ENCODE measurements at places on chromosomes 4 and X.

- no peak for DNase-seq
Measured at GRCh38 chr4:184306949-184307348, 89.3 kb upstream of the ENPP6 start.

- no peak for DNase-seq
Measured at GRCh38 chr4:82801910-82802521, 3.4 kb upstream of the SCD5 start.

DNA sequence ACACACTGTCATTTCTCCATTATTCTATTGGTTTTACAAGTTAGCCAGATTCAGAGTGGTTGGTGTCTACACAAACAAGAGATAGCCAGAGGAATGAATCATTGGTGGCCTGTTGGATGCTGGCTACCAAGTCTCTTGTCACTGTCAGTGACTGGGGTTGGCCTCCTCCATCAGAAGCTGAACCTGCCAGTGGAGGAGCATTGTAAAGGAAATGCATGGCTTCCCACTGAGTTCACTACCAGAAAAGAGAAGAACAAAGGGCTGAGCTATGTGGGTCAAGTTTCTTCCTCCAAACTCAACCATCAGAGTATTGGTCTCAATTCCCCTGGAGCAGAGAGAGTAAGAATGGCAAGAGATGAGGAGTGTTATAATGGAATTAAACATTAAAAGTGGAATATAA is 26.5 kb upstream of the ANKRD50 start:
- DNase-seq: no peak

DNA sequence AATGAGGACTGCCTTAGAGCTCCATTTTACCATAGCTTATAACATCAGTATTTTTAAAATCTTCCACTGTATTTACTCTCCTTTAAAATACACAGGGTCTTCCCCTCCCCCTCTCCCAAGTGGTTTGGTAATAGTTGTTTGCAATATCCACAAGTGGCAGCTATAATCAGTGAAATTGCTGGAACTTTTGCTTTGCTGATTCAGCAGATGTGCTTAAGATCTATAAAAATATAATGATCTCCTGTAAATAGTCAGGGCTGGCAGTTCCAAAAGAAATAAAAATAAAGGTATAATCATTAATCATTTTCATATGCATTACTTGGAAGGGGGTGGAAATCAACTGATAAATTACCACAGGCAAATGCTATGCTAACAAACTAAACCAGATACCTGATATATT is 345.2 kb downstream of the KLHL13 start:
- no peak for DNase-seq

- no peak for DNase-seq
Measured at GRCh38 chrX:51825436-51825835, 68.0 kb upstream of the MAGED1 start.

GRCh38 chr4:178823673-178824295 is 1381.5 kb upstream of the AGA start:
- DNase-seq: no peak

DNA sequence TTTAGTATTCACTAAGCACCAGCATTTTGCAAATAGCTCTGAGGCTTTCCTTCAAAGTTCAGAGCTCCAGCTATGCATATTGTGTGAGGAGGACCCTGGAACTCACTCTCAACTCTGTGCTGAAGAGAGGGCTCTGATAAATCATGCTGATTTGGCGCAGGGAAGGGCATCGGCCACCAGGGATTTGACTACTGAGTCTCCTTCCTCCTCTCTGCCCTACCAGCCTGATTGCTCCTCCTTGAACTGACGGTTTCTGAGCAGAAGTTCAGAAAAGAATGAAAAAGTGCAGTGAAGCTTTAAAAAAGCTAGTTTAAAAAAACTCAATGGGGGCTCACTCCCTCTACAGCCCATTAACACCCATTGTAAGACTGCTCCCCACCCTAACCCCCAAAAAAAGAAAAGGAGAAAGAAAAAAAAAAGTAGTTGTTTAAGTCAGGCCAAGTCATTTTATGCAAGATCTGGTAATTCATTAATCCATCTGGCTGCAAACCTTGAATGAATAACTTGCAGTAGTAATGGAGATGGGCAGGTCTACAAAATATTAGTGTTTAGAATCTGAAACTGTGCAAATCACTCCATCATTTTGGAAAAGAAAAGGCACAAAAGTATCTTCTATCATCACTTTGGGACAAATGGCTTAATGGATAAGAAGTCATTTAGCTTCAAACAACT is 13.3 kb downstream of the PPARGC1A start:
- no peak for DNase-seq

DNA sequence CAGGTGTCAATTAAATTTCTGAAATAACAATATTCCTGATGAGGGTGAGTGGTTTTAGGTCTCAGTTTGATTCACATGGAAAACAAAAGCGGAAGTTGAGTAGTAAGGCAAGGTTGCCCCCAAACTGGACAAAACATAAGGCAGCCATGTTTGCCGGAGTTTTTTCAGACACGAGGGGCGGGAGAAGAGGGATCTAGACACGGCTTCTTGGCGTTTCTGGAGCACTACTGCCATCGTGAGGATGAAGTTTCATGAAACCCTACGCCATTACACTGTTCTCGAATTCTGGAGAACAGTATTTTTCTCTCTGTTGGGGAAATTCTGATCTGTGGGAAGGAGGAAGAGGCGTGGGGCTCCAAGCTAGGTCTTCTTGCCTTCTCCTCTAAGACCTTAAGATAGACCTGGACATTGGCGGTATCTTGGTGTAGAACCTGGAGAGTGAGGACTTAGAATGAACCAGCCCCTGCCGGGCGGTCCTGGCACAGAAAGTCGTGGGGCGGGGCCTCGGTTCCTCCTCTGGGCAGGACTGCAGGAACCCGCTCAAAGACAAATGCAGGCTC is 160.3 kb downstream of the OR13H1 start:
- no peak for DNase-seq

- DNase-seq: no peak
Measured at GRCh38 chrX:1899841-1900240, 285.0 kb downstream of the ASMT start.

GRCh38 chrX:64976673-64977040 is 407 bp upstream of the ZC4H2 start:
- no peak for DNase-seq

GRCh38 chrX:18410038-18410437 is 15.4 kb upstream of the CDKL5 start:
- no peak for DNase-seq

- no peak for DNase-seq
Measured at GRCh38 chr4:178672512-178672911, 1230.3 kb upstream of the AGA start.

GRCh38 chrX:136708348-136708747 is 60.4 kb downstream of the CD40LG start:
- no peak for DNase-seq

DNA sequence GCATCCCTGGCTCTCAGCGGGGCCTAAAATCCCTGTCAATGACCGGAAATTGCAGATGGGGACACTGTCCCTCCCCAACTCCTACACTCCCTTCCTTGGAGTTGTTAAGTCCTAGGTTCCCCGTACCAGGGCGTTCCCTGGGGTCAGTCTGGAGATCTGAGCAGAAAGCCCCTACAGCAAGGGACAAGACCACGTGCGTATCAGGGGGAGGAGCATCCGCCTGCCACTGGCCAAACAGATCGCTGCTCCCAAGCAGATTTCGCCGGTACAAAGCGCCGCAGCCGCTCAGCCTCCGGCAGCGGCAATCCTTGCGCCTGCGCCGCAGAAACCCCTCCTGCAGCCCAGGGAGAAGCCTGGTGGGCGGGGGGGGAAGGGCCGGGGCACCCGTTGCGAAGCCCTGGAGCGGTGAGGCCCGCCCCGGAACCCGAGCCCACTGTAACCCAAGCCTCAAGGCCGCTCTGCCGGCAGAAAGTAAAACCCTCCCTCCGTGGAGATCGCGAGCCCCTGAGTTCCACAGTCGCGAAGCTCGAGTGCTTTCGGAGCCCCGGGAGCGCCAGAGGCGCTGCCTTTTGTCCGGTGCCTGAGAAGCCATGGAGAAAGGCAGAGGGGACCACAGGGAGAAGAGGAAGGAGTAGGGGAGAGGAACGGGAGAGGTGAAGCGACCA is 2.7 kb downstream of the CRMP1 start:
- DNase-seq: peak; percentile 11

- DNase-seq: no peak
Measured at GRCh38 chr4:30191902-30192301, 528.3 kb upstream of the PCDH7 start.

GRCh38 chr4:116469582-116469981 is 615.8 kb downstream of the TRAM1L1 start:
- DNase-seq: no peak

- no peak for DNase-seq
Measured at GRCh38 chr4:74252933-74253332, 55.3 kb upstream of the EPGN start.

DNA sequence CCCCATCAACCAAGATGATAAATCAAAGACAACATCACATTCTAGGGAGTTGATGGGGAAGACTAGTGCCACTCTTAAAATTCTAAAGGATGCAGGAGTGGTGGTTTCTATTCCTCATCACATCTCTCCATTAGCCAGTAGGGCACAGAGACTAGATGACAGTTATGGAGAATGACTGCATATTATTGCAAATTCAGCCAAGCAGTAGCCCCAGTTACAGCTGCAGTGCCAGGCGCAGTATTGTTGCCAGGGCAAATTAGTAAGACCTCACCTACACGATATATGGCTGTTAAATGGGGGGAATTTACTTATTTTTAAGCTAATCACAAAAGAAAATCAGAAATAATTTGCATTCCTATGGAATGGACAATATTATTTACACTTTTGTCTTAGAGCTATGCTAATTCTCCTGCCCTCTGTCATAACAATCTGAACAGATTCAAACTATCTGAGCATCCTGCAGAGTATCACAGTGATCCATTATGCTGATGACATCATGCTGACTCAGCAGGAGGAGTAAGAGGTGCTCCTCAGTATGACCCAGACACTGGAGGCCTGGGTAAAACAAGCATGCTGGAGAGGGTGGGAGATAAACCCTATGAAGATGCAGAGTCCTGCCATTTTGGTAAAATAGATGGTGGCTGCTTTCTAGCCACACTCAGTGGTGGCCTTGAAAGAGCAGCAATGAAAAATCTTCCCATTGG is 24.7 kb downstream of the ETNPPL start:
- no peak for DNase-seq

- peak; percentile 44 for DNase-seq
Measured at GRCh38 chrX:75746891-75747639, 38.0 kb downstream of the MAGEE2 start.

DNA sequence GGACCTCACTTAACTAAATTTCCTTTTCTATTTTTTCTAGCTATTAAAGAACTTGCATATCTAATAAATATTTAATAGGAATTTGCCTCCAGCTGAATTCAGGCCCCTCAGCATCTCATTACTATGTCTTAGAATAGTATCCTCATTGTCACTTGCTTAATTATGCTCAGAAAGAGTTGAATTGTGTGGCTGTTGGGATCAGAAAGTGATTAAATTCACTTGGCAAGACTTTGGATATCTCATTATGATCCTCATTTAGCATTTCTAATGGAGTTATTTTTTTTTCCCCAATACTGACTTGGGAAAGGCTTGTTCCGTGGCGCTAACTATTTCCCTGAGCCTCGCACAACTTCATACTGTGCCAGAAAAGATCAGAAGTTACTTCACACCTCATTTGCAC is 158.8 kb downstream of the IDS start:
- no peak for DNase-seq

DNA sequence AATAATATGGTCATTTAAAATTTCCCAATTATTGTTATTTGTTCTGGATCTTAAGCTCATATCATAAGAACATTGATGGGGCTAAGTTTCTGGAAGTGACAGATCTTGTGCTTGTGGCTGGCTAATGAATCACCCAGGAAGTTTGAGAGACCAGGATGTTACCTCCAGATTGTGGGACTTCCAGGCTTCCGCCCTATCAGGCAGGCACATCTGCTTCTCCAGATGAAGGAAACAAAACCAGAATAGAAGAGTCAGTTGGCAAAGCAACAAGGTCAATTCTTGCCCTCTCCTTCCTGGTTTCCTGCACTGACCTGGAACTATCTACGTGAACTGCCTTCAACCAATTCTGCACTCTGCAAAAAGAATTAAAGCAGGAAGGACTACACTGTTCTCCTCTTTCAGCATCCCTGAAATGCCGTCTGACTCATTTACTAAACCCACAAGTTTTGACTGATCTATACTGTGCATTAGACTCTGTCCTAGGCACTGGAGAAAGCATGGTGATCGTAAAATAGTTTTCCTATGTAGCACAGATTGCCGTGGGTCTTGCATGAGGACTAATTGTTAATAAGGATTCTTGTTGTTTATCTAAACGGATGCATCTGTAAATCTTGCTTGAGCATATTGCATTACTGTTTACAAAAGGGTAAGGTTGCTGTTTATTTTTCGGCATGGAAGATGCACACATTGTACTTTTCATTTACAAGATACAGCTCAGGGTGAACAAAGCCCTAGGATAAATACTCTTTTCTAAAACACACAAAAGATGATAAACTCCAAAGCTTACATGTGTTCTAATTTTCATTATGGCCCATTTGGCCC is 74.6 kb downstream of the AMELX start:
- DNase-seq: no peak

GRCh38 chr4:89928838-89929237 is 34.2 kb downstream of the MMRN1 start:
- DNase-seq: peak; percentile 2

GRCh38 chrX:136477026-136477425 is 10.7 kb upstream of the BRS3 start:
- DNase-seq: peak; percentile 14

GRCh38 chr4:114040319-114041116 is 61.1 kb upstream of the ARSJ start:
- DNase-seq: no peak

DNA sequence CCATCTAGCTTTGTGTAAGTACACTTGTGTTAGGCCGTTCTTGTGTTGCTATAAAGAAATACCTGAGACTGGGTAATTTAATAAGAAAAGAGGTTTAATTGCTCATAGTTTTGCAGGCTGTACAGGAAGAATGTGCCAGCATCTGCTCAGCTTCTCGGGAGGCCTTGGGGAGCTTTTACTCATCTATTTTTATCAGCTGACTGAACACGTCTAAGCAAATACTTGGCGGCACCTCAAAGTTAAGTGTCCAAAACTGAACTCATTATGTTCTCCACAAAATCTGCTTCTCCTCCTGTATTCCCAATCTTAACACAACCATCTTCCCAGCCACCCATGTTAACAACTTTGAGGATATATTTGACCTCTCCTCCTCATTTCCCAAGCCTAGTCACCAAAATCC is 42.4 kb upstream of the GATB start:
- no peak for DNase-seq

GRCh38 chr4:101956068-101956825 is 165.7 kb downstream of the BANK1 start:
- DNase-seq: no peak

DNA sequence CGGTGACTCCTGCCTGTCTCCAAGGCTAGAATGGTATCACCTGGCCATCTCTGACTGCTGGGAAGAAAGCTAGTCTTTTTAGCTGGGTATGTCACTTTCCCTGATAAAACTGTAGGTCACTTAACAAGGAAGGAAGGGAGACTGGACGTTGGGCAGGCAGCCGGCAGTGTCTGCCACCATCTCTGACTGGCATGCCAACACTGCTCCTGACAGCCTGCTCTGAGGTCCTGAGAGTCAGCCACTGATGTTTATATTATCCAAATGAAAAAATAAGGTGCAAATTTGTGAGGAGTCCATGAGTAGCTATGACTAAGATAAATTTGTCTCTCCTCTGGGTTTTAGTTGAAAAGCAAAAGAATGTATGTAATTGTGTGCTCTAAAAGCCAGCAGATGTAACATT is 77.2 kb downstream of the SNX25 start:
- no peak for DNase-seq

- no peak for DNase-seq
Measured at GRCh38 chr4:90537491-90537890, 410.3 kb downstream of the CCSER1 start.

GRCh38 chr4:40916880-40917279 is 167.1 kb downstream of the NSUN7 start:
- peak; percentile 75 for DNase-seq
